ENCODE measurements at places on chromosomes 16 and 17.

- DNase-seq = no peak
Measured at GRCh38 chr17:28385406-28385805, 13.9 kb downstream of the SARM1 start.

DNA sequence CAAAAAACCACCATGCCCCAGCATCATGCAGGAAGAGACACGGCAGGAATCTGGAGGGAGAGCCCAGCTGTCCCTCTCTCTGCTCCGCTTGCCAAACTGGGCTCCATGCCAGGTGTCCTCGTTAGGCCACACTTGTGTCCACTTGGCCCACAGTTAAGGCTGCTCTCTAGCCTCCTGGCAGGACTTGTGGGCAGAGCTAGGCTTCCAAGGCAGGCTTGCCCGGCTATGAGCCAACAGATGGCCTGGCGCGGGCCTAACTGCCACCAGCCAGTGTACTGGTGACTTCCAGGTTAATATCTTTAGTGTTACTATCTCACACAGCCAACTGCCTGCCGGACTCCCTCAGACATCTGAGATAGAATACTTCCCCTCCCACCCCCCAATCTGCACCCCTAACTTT lies 10.6 kb downstream of the ATP6V0D1 start:
- DNase-seq = peak; percentile 21

DNA sequence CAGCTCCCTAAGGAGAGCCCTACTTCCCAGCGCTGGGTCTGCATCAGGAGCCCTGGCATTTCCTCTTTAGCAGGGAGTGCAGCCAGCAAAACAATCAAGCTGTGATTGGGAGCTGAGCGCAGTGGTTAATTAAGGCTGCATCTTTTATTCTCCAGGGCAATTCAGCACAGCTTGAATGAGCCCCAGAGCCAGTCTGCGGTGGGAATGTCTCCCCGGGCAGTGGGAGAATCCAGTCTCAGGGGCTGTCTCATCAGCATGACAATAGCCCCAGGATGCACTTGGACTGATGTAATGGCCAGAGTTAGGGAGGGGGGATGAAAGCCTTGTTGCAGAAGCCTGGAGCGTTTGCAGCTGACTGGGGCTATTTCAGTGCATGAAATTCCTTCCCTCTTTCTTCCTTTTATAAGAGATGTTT lies 292.6 kb upstream of the SOX9 start:
- no peak for DNase-seq

GRCh38 chr16:4386451-4386805 lies 14.8 kb downstream of the VASN start:
- no peak for DNase-seq

GRCh38 chr17:55230716-55231115 lies 34.0 kb upstream of the HLF start:
- no peak for DNase-seq

DNA sequence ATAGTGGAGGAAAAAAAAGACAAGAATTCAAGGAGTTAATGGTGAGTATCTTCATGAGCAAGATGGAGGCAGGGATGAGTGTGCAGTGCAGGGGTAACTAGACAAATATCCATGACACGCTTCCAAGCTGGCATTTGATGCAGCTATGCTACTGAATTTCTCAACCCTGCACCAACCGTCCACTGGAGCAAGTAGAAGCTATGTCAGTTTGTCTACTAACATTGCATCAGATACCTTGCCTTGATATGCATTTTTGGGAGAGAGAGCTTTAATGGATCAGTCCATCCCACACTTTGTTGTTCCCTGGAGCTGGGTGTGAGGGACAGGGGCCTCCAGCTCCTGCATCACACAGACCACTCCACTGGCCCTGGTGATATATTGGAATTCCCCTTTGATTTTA lies 16.4 kb downstream of the CCL11 start:
- DNase-seq = no peak

- DNase-seq = no peak
Measured at GRCh38 chr16:69413045-69413664, 11.3 kb upstream of the CYB5B start.

GRCh38 chr17:10061111-10061845 lies 137.1 kb downstream of the GAS7 start:
- DNase-seq = no peak

DNA sequence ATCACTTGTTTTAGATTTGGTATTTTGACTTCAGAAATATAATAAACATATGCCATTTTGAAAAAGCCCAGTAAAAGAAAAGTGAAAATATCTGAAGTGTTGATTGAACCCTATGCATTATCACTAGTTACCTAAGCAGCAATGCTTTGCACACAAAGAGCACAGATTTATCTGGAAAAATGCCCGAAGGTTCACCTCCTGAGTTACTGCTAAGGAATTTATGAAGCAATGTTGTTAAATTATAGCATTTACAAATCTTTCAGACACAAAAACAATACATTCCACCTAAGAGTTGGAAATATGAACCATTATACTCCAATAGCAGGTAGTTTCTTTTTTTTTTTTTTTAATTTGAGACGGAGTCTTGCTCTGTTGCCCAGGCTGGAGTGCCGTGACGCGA lies 38.9 kb upstream of the GHDC start:
- no peak for DNase-seq

- no peak for DNase-seq
Measured at GRCh38 chr17:55859301-55859795, 108.5 kb downstream of the PCTP start.

DNA sequence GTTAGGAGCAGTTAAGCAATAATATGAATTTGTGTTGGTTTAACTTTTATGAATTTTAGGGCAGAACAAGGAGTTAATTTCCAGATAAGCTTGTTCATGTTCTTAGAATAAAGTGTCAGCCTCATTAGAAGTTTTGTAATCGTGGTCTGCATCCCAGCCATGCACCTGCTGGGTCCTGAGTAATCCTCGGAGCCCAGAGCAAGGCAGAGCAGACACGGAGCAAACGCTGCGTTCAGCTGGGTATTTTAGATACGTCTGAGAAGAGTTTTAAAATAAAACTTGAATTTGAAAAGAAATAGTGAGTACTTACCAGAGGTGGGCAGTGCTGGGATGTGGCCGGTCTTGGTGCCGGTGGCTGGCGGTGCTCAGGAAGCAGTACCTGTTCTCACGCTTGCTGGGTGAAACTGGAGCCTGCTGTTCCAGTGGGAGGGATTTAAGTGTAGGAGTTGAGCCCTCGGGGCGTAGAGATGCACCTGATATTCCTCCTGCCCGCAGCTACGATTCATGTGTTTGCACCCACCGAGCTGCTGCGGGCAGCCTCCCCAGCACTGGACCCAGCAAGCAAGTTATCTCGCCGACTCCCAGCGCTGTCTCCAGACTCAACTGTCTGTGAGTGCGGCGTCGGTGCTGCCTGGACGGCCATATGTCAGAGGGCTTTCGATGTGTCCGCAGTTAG lies at the start of gene ZNF750:
TSS of gene ZNF750 (minus strand) at position 406 of the 676 bp plus-strand sequence. CDS start 7,568 bp downstream, outside the sequence.
- DNase-seq = no peak

- no peak for DNase-seq
Measured at GRCh38 chr16:86345516-86345915, 164.8 kb upstream of the FOXF1 start.

DNA sequence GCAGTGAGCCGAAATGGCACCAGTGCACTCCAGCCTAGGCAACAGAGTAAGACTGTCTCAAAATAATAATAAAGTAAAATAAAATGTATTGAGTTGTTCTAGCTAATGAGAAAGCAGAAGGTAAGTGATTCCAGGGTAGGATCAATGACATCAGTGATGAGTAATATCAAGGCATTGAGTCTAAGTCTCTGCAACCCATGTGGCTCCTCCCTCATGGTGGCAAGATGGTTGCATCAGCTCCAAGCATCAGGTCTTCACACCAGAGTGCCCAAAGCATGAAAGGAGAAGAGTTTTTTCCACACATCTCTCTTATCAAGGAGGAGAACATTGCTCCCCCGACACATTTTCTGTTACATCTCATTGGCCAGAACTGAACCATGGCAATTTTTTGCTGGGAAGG lies 34.8 kb upstream of the GAS7 start:
- no peak for DNase-seq

DNA sequence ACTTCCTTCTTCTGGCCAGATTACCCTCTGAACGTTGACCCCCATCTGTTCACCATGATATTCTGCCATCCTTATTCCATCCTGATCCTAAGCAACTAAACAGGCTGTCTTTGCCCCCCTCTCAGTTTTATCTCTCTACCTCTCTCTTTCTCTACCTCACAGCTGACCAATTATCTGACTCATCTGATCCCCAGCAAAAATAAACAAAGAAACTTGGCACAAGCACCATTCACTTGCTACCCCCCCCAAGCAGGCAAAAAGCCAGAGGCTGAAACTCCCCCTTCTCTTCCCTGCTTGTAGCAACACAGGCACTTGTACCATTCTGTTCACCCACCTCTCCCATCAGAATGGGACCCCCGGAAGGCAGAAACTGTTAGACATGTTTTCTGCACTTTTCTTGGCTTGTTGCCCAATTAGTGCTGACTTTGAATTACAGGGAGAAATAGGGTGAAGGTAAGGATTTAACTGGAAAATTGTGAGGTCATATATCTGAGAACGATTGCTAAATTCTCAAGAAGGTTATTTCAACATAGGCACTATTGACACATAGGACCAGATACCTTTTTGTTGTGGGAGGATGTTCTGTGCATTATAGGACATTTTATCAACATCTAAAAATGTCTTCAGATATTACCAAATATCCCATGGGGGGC lies 163.2 kb downstream of the TOX3 start:
- peak; percentile 9 for DNase-seq

DNA sequence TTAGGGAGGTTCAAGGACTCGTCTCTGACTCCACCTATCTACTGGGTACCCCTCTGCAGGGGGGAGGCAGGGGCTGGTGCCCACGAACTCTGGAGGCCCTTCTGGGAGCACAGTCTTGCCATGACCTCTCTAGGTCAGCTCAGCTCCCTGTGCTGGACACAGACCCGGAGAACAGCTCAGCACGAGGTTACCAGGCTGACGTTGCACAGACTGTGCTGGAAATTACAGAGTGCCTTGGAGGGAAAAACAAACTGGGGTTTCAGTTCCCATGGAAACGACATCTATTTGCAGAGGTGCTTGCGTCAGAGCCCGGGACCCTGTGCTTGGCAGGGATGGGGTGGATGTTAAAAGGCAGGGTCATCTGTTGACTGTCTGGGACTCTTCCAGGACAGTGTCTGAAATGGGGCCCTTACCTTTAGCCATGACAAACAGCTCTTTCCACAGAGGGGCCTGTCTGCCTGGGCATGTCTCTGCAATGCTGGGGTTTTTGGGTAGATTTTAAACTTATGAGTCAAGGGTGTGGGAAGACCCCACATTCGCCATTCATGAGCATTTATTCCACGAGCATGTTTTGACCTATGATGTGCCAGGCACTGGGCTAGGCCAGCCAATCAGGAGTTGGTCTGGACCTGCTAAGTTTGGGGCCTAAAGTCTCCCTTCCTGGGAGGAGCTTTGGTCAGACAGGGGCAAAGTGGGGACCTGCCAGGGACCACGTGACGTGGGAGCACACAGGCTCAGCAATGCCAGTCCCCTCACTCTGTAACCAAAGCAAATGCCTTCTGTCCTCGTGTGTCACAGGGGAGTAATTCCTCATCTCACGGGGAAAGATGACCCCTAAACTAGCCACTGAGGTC lies 22.5 kb downstream of the CCR7 start:
- DNase-seq = no peak

DNA sequence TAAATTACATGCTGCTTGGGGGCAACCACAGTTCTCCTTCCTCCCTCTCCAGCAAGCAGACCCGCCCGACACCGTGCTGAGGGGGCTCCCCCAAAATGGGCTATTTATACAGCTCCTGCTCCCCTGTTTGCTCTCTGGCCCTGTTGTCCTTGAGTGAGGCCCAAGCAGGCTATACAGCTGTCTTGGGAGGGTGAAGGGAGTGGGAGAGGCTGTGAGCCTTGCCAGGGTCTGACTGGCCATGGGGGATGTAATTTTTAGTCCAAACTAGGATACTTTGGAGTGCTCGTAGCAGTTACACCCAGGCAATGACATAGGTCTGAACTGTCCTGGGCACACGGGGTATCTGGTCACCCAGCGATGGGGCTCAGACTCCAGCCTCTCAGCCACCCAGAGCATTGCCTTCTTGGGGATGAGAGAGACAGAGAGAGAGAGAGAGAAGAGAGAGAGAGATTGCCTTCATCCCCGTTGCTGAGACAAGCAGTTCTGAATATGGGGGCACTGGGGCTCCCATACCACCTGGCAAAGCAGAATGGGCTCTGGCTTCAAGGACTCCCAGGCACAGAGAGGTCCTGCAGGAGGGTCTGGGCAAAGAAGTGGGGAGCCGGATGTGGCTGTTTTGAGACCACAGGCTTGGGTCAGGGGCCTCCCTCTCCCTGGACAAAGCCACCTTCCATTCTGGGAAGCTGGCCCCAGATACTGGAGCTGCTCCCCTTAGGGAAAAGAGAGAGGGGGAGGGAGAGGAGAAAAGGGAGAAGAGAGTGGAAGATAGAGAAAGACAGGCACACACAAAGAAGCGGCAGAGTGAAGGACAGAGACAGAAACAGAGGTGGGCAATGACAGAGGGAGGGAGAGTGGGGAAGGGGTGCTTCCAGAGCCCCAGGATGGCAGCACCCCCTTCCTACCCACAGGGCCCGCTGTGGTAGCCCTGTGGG lies 10.7 kb upstream of the TMEM92 start:
- DNase-seq = no peak

- DNase-seq = no peak
Measured at GRCh38 chr17:1561420-1562175, 994 bp downstream of the PITPNA start.

DNA sequence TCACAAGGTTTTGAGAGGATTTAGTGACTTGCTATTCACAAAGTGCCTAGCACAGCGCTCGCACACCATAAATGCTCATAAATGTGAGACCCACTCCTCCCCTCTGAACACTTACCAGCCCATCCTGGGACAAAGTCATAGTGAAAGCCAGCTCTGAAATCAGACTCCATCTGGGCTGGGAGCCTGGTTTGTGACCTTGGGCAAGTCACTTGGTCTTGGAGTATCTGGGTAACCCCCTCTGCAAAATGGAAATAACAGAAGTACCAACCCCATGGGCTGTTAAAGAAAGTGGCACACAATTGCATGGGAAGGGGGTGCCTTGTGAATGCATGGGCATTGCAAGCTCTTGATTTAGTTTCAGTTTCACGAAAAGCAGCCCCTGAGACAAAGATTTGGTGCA lies 104.7 kb upstream of the CDH5 start:
- DNase-seq = no peak

DNA sequence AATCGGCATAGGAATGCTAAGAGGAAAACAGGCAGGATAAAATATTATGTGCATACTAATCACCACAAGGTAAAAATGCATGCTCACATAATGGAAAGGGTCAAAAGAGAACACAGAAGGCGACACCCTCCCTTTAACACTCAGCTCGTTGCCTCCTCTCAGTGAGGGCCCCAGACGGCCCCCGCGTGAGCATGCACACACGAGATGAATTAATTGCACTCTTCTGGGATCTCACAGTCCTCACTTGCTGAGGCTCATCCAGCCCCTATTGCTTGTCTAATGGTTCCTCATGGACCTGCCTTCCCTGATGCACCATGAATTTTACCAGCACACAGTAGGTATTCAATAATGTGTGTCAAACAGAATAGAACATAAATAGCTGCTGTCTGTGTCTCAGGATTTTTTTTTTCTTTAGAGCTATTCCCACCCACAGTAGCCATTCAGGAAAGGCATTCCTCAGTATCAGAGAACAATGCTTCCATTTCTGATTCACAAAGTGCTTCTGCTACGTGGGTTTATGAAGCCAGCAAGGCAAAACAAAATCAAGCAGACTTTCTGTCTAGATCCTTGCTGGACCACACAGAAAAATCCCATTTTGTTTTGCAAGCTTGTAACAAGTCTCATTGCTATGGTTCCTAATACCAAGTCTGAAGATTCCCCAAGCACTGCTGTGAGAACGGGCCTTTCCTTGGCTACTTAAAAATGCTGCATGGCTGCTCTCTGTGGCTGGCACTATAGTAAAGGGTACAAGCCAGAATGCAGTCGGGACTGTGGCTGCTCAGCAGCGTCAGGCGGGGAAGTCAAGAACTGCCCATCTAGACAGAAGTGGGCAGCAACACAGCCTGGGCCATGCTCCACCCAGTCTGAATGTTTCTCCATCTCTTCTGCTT lies 43.6 kb downstream of the TOM1L2 start:
- no peak for DNase-seq

Measured in DMS 273 treated with DMSO at 0.1 percent for 48 hours (cell line).